ENCODE measurements at places on chromosomes 13 and 19.

DNA sequence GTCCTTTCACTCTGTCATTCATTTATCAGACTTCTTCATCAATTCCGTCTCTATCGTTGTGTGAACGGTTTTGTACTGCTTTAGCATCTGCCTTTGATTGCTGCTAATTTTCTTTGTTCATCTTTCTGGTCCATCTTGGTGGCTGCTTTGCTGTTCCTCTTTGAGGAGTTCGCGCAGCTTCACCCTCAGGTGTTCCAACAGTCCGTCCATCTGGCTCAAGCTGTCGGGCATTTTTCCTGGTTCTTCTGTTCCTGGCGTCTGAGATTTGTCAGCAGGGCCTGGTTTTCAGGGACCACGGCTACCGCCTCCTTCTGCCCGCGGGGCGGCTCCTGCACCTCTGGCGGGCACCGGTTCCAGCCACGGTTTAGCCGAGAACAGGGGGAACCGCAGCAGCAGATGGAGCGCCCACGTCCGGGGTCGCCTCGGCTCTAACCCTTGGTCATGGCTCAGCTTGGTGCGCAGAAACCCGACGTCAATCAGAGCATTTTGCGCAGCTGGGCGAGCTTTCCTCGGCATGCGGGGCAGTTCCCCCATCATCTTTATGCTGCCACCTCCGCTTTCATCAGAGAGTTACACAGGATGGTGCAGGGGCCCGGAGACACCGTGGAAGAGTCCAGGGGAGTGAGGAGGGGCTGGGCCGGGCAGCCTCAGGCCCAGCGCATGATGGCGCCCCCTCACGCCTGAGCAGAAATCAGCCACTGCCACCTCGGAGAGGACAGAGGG lies 89.5 kb downstream of the ZNF100 start:
- no peak for DNase-seq

DNA sequence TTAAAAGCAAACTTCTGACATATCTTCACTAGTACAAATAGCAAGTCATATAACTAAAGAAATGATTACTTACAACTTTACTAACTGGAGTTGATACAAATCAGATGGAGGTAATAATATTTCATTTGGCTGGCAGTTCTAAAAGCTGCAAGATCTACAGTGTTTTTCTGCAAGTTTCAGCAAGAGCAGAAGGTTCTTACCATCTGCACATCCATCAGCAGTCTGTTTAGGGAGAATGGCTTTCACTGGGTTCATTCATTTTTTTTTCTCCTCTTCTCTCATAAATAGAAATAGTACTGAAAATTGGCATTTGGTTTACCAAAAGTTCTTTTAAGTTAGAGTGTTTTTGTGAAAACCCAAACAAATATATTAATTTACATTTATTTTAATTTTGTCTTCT lies 3.1 kb upstream of the SHISA2 start:
- DNase-seq: no peak

DNA sequence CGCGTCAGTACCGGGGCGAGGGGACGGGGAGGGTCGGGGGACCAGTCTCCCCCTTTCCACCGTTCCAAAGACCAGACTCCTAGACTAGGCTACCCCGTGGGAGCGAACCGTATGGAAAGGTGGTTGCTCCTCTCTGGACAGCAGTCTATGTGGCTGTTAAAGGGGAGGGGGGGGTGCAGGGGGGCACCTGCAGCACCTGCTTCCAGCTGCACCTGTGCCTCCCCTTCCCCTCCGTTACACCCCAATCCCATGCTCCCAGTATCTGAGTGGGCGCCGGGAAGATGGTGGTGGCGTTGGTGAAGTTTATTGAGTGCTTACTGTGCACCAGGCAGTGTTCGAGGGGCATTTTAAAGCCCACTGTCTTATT lies 557 bp downstream of the ZNF524 start:
- DNase-seq: no peak

DNA sequence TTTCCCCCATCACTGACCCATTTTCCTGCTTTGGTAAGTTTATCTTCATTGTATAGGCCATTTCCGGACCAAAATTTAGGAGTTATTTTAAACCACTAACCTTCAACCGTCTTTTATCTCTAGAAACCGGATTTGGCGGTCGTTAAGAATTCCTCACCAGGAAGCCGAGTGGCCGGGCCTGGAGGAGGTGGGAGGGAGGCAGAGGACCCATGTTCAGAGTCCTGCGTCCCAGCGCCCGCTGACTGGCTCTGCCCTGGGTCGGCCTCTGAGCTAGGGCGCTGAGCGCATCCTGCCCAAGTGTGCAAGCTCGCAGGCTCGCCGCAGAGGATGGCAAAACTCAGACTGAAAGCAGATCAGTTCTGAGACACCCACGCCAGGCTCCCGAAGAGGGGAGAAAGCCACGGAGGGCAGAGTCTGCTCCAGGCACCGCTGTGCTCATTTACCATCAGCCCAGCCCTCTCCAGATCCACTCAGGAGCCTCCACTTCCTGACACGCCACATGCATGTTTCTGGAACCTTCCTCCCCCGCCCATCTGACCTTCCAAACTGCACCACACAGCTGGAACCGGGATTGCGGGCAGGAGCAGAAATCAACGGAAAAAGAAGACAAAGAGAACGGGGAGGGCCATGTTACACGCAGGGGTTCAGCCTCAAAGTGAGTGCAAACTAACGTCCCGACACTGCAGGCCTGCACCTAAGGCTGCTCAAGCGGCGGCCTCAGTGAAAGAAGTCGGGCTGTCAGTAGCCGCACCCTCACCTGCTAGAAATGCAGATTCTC lies 8.3 kb downstream of the COL4A1 start:
- no peak for DNase-seq

- no peak for DNase-seq
These were observed 10.1 kb downstream of the B3GLCT start for GRCh38 chr13:31209841-31210210.

GRCh38 chr13:59674616-59675015 lies 489.1 kb downstream of the DIAPH3 start:
- DNase-seq: no peak

DNA sequence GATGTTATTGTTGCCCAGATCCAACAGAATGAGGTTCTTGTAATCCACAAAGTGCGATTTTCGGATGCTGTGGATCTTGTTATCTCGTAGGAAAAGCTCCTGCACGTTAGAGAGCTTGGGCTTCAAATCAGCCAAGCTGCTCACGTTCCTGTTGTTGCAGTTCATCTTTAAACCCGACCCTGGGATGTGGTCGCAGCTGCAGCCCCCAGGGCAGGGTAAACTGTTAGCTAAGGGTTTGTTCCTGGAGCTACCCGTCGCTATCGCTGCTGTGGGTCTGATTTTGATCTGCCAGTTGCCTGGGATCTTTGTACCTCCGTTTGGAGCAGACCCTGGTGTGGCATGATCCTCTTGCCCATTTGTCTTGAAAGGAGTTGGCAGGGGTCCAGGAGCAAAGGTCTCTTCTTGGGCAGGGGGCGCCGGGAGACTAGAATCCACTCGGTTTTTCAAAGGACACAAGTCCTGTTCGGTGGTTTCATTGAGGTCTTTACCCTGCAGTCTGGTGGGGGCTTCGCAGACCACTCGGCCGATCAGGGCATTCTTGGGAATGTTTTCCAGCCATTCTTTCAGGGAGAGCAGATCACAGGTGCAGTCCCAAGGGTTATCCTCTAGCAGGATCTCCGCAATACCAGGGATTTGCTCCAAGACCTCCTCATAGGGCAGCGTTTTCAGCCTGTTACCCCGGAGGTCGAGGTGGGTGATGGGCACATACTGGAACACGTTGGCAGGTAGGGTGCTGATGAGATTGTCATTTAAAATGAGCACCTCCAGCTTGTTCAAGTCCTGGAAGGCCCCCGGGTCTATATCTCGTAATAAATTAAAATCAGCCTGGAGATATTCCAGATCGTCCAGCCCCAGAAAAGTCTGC lies 1.8 kb downstream of the SLITRK1 start:
- DNase-seq: no peak
